ENCODE measurements at places on chromosomes 2 and 18.

DNA sequence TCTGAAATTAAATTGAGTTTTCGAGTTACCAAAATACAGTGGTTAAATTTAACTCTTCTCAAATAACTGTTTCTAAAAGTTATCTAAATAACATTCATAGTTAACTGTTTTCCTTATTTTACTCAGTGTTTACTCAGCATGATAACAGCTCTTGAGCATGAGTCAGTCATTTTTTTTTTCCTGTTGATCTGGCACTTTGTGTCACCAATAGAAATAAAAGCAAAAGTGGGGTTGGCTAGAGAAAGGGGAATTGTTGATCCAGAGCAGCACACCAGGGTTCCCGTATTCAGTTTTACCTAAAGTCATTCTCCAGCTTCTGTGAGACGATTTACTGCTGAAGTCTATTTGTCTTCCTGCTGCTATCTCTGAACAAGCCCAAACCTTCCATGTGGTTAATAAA lies 851.6 kb downstream of the DCC start:
- peak; percentile 27 for DNase-seq

GRCh38 chr18:47050468-47050867 lies 15.0 kb upstream of the ELOA2 start:
- DNase-seq = peak; percentile 35

DNA sequence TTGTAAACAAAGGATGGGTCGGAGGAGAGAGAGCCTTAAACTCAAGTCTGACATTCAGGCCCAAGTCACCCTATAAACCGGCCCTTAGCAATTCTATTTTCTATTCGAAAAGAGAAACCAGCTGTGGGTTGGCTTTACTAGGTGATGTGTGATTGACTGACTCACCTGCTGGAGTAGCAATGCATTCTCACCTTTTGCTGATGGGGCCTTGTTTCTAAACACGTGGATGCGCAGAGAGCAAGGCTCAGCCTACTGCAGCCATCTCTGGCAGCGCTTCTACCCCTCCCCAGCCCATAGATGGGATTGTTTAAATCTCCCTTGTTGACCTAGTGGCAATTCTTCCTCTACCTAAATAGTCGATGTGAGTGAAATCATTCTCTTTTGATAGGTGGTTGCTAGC lies 138.5 kb downstream of the MEIS1 start:
- no peak for DNase-seq

DNA sequence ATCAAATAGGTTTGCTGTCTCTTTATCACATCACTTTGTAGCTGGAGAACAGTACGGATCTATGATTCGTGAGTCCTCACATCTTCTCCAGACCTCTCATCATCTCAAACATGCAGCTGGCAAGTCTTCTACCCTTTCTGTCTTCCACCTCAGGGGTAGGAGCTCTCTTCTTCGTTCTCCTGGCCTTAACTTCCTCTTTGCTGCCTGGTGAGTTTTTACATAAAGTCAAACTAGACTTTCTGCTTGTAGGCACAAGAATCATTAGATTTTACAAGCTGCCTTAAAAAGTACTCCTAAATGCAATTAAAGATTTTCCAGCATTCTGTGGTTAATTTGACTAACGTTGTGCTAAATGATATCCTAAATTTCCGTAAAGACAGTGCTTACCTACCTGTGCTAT lies 43.7 kb upstream of the TANK start:
- DNase-seq = no peak

GRCh38 chr2:218472988-218473387 lies 54.1 kb downstream of the VIL1 start:
- DNase-seq = no peak

DNA sequence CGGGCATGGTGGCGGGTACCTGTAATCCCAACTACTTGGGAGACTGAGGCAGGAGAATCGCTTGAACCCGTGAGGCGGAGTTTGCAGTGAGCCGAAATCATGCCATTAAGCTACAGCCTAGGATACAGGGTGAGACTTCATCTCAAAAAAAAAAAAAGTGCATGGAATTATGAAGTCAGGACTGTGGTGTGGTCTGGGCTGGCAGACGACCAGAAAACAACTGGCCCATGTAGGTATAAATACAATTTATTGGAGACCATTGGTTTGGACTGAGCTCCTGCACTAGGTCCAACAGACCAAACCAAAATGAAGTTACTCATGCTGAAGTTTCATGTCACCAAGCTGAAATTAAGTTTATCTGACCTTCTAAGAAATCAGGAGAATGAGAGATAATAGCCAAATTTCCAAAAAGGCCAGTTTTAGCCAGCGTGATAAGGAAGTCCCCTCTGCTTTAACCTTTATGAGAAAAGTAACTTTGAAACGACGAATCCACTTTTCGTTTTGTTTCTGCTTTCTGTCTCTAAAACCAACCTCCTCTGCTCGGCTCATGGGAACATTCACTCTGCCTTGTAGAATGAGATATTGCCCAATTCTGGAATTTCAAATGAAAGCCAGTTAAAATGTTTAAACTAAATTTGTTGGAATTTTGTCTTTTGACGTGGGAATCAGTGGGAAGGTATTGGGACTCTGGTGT lies 17.7 kb upstream of the RAB10 start:
- no peak for DNase-seq

DNA sequence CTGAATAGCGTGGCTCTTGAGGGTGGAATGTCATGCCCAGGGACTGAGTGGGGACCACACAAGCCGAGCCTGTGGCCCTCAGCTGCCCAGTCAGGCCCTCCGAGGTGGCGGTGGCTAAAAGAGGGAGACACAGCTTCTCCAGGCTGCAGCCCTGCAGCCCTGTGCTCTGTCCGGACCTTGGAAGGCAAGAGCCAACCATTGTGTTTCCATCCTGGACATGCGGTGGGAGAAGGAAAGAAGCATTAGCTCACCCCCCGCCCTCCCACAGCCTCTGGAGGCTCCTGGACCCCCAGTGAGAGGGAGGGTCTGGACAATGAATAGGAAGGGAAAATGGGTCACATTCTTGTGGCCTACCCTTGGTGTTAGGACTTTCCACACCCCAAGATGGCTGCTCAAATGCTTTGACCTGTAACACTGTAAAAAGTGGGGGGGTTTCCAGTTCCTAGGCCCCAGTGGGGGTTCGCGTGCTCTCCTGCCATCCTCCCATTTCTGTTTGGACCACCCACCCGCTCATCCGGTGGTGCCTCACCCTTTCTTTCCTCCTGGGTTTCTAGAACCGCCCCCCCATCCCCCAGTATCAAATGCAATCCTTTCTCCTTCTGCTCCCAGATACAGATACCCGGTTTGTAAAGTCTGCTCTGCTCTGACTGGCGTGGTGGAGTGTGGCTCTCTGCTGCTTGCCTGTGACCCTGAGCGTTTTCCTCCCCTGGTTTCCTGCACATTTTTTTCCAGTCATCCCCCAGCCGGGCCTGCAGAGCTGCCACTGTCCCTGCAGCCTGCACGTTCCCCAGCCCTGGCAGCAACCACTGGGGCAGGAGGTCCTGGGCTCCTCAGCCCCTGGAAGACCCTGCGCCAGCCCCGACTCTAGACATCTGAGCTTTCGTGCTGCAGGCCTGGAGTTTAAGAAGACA lies 36.3 kb upstream of the SMAD7 start:
- no peak for DNase-seq

DNA sequence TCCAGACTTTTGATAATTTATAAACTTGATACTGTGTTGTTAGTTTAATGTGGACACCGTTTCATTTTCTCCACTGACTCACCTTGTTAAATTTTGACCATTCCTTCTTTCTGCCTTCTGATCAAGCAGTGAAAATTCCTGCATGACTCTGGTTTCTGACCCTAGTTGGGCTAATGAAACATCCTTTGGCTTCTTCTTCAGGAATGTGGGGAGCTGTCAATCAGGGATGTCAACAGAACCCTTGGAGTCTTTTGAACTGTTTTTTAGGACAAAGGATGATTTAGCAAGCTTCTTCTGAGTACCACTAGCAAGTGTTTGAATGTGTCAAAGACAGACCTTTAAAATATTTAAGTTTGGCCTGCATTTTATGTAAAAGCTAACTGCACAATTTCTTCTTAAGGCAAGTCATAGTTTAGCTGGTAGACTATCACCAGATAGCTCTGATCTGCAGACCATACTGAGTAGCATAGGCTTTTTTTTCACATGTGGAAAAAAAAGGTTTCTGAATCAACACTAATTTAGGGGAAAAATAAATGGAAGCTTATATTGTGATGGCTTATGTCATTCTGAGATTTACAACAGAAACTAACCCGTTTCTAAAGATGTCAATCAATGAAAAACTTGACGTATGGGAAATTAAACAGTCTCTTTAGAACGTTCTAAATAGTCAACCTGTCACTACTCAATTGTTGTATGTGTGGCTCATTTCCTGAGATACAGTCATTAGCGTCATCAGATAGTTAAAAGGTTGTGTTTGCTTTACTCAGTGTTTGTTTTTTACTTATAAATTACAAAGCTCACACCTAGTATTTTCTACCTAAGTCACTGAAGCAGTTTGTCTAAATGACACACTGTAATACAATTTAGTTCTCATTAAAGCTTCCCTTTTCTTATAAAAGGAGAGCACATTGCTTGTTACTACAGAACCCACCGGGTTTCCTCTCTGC lies 311.4 kb downstream of the PTPRM start:
- DNase-seq = no peak

DNA sequence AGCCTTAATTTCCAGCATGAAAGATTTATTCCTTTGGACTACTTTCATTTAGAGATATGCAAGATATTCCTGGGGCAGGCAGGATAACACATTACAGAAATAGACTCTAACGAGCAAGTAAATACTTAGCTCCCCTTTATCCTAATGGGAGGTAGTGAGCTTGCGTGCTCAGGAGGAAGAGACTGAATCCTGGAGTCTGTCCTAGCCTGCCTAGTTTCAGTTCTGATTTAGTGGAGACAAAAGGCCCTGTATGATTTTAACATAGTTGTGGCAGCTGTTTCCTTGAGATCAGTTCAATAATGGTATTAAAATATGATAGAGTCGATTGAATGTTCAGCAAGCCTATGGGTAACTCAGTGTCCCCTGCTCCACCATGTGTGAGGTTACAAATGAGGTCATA lies 109.5 kb downstream of the FMNL2 start:
- no peak for DNase-seq

DNA sequence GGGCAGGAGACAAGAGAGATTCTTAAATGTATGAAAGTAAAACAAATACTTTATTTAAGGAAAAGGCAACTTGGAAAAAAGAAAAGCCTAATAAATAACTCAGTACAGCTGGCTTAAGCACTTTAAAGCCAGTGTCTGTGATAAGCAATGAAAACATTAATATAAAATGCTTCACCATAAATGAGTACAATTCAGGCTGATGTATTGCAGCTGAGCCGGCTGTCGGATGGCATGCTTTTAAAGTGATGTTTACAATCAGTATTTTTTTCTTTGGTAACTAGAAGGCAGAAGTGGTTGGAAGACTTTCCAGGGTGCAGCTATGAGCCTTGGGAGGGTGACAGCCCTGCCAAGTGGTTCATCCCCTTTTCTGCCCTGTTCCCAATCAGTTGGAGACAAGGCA lies 58.7 kb upstream of the CELF4 start:
- DNase-seq = no peak

DNA sequence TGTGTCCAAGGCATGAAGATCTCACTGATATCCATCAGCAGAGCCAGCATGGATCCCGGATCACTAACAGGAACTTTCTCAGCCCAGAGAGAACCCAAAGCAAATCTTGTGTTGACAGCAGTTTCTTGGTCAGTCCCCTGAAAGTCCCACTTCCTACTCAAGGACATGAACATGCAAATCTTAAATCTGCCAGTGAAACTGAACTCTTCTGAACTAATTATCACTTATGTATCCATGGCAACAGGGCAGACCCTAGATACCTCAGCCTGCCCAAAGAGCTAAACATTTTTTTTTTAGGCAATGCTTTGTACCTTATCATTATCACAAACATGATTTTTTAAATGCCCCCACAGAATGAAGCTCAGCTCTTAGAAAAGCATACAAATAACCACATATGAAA lies 127.8 kb upstream of the DDX18 start:
- DNase-seq = no peak

DNA sequence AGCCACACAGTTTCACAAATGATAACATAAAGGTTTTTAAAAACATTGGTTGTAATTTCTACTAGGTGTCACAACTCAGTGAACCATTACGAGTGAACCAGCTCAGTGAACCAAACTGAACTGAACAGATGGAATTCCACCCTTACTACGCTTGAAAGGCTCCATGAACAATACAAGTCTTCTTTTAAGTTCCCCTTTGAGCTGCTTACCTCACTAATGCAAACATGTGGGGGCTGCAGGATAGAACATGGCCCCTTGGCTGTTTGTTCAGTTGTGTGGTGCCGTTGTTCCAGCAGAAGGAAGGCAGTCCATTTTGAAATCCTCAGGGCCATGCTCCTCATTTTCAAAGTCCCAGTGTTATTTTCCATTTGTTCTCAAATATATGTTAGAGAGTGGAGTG lies 30.7 kb upstream of the KLHL14 start:
- DNase-seq = no peak

GRCh38 chr2:105588581-105588980 lies 156.1 kb upstream of the NCK2 start:
- DNase-seq = no peak

- no peak for DNase-seq
Measured at GRCh38 chr2:236613612-236614011, 44.0 kb downstream of the ACKR3 start.

- DNase-seq = peak; percentile 82
Measured at GRCh38 chr18:75810961-75811551, 383.6 kb upstream of the SMIM21 start.

DNA sequence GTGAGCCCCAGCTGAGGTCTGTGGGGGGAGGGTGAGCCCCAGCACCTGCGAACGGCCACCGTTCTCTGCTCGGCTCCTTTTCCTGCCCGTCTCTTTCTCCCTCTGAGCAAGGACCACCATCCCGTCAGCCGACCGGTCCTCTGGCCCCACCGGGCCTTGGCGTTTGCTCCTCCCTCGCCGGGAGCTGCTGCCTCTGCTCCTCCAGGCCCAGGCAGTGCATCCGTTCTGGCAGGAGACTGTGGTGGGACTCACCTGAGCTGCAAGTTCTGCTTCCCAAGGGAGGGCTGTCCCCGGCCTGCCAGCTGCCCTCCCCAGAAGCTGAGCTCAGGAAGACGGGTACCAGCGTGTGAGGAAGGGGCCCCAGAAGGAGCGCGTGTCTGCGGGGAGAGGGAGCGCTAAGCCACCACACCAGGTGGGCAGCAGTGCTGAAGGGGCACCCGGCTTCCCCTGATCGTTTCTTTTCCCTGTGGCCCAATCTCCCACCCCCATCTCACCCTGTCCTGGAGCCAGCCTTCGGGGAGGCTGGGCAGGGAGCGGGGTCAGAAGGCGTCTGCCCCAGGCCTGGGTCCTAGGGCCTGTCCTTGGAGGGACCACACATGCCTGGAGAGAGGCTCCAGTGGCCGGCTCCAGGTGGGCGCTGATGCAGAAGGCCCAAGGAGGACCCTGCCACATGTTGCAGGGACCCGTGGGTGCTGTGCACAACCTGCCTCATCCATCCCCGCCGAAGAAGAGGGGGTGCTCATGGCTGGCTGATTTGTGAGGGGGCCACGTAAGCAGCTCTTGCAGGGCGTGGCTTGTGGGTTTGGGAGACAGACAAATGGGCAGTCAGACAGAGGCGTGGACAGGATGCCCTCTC lies 2.5 kb upstream of the RTP5 start:
- DNase-seq = no peak

DNA sequence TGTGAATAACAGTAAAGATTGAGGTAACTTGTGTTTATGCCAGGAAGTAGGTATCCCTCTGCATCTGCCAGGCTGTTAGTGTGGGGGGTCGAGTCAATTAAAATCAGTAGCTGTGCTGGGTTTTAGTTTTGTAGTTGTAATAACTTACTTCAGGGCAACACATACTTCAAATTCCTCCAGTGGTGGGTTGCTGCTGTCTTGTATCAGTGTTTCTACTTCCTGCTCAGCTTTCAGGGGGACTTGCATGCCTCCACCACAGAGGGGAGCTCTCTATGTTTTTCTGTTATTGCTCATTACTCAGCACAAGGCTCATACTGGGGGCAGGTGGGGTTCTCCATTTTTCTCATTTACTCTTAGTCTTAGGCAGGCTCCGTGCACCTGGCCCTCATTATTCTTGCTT lies 136.8 kb downstream of the CAPN13 start:
- no peak for DNase-seq
